Stimulated activated naive CD8-positive, alpha-beta T cell treated with anti-CD3 and anti-CD28 coated beads, Interleukin-15, Interleukin-2, amounts not matched to agents 100 U/mL and 50 U/mL, for 24 hours (primary cell): ENCODE measurements at places on chromosomes 16 and 17.

- DNase-seq: no peak
Measured at GRCh38 chr17:3401786-3402185, 3.6 kb upstream of the OR1E1 start.

GRCh38 chr16:26665166-26665939 is 401.4 kb upstream of the C16orf82 start:
- peak; percentile 11 for DNase-seq

GRCh38 chr17:80935526-80935925 is 56.1 kb upstream of the CHMP6 start:
- no peak for DNase-seq

GRCh38 chr16:81551821-81552304 is 107.3 kb downstream of the CMIP start:
- DNase-seq: no peak
